Activated CD4-positive, alpha-beta T cell treated with anti-CD3 and anti-CD28 coated beads, Interleukin-2, amount 10 ng/mL, durations not matched to agents 24 days and 14 days (primary cell): ENCODE measurements at places on chromosomes 3 and 15.

DNA sequence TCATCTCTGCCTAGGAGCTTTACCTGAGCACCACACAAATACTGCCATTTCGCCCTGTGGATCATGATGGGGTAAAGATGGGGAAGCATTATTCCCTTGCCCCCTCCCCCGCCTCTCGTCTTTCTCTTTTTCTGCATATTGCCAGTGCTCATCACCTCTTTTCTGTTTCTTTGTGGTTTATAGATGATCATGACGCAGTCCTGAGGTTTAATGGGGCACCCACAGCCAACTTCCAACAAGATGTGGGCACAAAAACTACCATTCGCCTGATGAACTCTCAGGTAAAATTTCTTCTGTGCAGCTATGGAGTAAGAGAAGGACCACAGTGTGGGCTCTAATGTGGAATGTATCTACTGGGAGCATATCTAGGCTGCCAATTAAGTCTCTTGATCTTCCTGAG is 88.2 kb downstream of the RPL39L start:
- no peak for DNase-seq

DNA sequence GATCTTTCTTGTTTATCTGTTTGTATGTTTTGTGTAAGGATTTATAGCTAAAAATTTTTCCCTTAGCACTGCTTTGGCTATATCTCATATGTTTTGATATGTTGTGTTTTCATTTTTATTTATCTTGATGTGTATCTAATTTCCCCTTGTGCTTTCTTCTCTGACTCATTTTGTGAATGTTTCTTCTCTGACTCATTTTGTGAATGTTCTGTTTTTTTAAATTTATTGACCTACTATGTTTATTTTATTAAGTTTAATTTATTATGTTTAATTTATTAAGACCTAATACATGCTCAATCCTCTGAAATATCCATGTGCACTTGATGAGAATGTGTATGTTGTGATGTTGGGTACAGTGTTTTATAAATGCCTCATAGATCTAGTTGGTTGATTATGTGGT is 793.5 kb upstream of the CADM2 start:
- no peak for DNase-seq

- no peak for DNase-seq
These were observed 531 bp upstream of the BLOC1S6 start for GRCh38 chr15:45586601-45587094.

DNA sequence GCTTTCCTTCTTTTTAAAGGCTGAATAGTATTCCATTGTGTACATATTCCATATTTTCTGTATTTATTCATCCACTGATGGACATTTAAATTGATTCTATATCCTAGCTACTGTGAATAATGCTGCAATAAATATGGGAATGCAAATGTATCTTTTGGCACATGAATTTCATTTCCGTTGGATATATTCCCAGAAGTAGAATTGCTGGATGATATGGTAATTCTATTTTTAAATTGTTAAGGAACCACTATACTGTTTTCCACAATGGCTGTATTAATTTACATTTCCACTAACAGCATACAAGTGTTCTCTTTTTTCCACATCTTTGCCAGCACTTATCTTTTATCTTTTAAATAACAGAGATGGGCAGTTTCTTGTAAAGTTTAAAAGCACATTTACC is 302.7 kb downstream of the CTNNB1 start:
- no peak for DNase-seq

- DNase-seq = peak; percentile 67
These were observed 67.3 kb downstream of the MORC1 start for GRCh38 chr3:109050591-109051167.

DNA sequence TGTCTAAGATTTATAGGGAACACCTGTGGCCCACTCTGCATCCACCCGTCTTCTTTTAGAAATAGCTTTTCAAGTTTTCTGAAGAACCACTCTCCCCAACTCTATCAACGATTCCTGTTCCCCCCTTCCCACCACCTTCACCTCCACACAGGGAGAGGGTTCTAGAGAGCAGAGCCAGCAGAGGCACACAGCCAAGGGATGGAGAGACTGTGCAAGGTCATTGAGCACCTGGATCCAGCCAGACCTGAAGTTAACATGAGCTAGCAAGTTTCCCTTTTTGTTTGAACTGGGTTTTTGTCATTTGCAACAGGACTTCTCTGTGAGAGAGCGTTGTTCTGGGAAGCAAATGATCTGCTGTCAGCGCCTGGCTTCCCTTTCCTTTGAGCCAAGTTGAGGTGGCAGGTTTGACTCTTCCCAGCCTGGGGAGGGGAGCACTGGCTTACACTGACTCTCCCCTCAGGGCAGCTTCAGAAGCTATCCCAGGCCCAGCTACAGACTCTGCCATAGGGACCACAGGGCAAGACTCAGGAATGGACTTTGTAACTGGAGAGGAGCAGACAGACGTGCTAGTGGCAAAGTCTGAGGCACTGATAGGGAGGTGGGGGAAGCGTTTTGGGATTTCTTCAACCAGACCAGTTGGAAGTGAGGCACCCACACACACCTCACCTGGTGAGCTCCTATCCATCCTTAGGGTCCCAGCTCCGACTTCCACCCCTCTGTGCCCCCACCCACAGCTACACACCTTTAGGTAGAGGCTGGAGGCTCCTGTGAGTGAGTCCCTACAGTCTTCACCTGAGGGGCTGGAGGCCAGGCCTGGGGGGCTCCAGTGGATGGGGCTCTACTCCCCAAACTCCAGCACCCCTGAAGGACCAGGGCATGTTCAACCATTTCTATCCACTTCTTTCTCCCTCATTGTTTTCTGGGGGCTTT is 19.4 kb upstream of the PLXNA1 start:
- DNase-seq = no peak

GRCh38 chr15:35696767-35697231 is 150.8 kb upstream of the DPH6 start:
- DNase-seq = no peak

GRCh38 chr3:55333923-55334322 is 153.2 kb downstream of the WNT5A start:
- no peak for DNase-seq

DNA sequence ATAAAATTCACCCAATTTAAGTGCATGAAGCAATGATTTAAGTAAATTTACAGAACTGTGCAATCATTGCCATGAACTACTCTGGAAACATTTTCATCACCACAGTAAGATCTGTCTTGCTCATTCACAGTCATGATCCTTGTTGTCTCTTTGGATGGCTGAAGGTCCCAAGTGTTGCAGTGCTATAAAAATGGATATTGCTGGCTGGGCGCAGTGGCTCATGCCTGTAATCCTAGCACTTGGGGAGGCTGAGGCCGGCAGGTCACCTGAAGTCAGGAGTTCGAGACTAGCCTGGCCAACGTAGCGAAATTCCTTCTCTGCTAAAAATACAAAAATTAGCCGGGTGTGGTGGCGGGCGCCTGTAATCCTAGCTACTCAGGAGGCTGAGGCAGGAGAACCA is 17.0 kb downstream of the SNRPN start:
- DNase-seq = no peak

GRCh38 chr3:18533039-18533438 is 107.9 kb upstream of the SATB1 start:
- DNase-seq = no peak

DNA sequence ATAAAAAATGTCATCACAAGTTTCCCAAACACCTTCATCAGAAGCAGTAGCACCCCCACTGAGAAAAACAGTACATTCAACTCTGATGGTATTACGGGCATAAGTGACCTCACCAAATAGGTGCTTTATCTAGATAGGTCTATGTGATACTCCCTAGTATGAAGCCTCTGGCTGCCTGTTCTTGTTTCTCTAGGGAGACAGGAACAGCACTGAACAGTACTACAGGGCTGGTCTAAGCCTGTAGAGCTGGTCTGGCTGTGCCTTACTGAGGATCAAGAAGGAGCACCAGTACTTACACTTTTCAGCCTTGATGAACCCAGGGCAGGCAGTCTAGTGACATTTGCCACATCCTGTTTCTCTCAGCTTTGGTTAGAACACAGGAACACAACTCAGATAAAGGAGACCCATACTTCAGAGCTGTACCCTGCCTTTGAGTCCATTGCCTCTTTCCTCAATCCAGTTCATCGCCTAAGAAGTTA is 35.9 kb downstream of the OXNAD1 start:
- peak; percentile 90 for DNase-seq

- no peak for DNase-seq
These were observed 26.4 kb downstream of the RBM6 start for GRCh38 chr3:49966233-49966942.

DNA sequence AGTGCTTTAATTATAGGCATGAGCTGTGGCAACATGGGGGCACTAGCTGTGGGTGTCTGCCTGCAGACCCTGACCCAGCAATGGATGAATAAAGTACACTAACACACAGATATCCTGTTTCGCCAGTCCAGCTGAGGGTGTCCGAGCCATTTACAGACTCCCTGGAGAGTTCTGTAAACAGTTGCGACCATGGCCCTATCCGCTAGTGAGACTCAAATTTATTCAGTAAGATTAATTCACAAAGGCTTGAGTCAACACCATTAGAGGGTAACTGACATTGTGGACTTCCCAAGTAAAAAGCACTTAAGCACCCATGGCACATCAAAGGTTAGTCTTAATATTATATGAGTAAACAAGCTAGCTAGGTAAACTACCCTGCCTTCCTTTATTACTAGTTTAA is 161.6 kb downstream of the TBL1XR1 start:
- DNase-seq = no peak

GRCh38 chr3:140129768-140130284 is 194.8 kb downstream of the CLSTN2 start:
- DNase-seq = no peak

DNA sequence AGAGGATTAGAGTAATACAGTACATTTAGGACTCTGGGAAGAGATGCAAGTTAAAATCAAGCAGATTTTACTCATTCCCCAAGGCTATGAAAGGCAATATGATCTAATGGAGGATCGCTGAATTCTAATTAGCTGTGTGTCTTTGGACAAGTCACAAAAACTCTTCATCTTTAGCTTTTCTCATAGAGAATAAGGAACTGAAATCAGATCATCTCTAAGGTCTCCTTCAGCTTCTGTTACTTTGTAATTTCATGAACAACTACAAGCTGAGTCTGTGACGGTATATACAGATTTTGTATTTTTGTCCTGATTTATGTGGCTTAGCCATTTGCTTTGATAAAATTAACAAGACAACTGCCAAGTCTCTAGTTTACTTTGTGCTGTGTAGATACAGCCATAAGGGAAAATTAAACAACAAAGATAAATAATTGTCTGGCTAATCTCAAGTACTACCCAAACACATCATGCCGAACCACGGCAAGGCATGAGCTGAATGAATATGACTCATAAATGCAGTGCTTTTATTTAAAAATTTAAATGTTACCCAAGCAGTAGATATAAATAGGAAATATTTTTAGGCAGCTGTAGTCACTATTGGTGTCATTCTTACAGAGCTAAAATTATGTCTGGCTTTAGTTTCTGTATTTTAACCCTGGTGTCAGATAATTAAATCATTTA is 81.5 kb downstream of the GAP43 start:
- DNase-seq = no peak

- DNase-seq = no peak
These were observed 52.7 kb downstream of the ZNF445 start for GRCh38 chr3:44424758-44425157.

DNA sequence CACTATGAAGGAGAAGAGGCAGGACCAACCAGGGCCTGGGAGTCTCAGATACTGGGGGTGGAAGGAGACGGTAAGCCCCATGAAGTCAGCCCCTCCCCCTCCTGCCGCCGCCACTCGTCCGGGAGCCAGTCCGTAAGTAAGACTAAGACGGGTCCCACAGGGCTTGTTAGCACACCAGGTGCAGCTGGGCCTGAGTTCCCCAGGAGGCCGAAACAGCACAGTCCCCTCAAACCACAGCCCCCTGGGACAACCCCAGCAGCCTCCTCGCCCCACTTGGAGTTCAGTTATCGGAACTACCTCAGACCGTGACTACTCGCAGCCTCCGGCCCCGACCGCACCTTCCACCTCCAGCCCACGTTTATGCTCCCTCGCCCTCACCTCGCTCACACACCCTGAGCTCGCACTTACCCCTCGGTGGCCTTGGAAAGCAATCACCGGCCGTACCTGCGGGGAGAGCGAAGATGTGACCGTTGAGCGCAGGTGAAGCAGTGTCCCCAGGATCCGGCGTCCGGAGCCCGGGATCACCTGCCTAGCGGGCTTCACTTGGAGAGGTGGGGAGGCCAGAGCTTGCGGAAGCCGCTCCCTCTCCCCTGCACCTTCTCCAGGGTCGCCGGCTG is 557 bp downstream of the ELL3 start:
- peak; percentile 65 for DNase-seq

DNA sequence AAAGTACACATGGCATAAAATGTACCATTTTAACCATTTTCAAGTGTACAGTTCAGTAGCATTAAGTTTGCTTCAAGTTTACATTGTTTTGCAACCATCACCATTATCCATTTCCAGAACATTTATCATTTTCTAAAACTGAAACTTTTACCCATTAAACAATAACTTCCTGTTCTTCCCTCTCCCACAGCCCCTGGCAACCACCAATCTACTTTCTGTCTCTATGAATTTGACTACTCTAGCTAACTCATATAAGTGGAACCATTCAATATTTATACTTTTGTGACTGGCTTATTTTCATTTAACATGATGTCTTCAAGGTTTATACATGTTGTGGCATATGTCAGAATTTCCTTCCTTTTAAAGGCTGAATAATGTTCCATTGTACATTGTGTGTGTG is 19.9 kb downstream of the TMEM62 start:
- peak; percentile 53 for DNase-seq

GRCh38 chr3:186902154-186902553 is 28.2 kb upstream of the ST6GAL1 start:
- DNase-seq = no peak

GRCh38 chr15:29123991-29124390 is 145.6 kb downstream of the NSMCE3 start:
- DNase-seq = no peak

GRCh38 chr3:64909757-64910467 is 222.1 kb upstream of the ADAMTS9 start:
- DNase-seq = no peak

DNA sequence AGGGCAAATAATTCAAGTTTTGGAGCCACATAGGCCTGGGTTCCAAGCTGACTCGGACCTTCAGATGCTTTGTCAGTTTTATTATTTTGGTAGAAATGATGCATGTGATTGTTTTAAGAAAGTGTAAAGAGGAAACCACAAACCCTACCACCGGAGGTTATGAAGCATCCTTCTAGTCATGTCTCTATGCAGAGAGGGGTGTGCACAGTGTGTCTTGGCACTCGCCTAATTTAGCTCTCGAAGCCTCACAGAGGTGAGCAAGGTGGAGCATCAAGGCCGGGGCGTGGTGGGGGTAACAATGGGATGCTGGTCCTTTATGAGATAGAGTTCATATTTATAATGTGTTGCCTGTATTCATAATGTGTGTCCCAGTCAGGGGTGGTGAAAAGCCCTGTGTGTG is 63.7 kb upstream of the SMAD6 start:
- peak; percentile 79 for DNase-seq

DNA sequence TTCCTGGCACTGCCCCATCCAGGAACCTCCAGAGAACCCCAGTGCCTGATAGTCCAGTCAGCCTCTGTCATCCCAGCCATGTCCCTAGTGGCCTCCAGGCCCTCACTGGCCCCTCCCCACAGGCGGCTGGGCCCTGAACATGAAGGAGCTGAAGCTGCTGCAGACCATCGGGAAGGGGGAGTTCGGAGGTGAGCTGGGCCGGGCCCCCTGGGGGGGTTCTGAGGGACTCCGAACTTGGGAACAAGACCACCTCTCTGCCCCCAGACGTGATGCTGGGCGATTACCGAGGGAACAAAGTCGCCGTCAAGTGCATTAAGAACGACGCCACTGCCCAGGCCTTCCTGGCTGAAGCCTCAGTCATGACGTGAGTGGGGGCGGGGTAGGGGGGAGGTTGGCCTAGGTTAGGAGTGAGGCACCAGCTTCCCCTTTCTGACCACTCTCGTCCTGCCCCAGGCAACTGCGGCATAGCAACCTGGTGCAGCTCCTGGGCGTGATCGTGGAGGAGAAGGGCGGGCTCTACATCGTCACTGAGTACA is 12.0 kb upstream of the LMAN1L start:
- DNase-seq = no peak
